ENCODE measurements at places on chromosomes 1 and 21.

DNA sequence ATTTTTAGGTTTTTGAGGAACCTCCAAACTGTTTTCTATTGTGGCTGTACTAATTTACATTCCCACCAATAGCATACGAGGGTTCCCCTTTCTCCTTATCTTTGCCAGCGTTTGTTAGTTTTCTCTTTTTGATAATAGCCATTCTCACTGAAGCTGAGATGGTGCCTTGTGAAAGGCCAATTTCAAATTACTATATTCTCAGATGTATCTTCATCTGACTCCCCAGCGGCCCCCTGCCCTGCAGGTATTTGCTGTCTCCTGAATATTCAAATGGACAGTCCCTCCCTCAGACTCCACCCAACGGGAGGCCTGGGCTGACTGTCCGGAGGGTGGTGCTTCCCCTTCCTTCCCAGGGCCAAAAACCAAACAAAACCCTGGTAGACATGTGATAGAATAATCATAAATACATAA, 33.5 kb upstream of the TARBP1 start:
- DNase-seq = no peak

- DNase-seq = no peak
Measured at GRCh38 chr1:151146072-151146411, 389 bp downstream of the SEMA6C start.

DNA sequence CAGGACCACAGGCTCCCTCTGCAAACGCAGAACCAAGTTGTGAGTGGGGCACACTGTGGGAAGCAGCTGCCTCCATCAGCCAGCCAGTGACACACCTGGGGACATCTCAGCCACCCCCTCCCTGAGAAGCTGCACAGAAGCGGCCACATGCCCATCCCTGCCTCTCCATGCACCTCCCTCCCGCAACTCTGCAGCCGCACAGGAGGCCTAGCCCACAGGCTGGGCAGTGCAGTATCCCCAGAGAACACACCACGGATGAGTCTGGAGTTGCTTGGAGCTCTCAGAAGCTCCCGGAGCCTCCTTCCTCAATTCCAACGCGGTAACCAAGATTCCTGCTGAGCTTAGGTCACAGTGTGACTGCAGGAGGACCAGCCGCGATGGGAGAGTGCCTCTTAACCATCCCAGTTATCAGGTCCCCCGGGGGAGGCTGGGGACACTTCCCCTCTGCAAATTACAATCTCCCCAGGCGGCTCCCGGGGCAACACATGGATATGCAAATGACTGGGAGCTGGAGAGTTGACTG, 1.2 kb upstream of the WNT3A start:
- DNase-seq = no peak

- peak; percentile 18 for DNase-seq
Measured at GRCh38 chr21:42084079-42084478, 13.0 kb downstream of the UMODL1 start.

GRCh38 chr1:199394856-199395255, 632.7 kb upstream of the NR5A2 start:
- no peak for DNase-seq

DNA sequence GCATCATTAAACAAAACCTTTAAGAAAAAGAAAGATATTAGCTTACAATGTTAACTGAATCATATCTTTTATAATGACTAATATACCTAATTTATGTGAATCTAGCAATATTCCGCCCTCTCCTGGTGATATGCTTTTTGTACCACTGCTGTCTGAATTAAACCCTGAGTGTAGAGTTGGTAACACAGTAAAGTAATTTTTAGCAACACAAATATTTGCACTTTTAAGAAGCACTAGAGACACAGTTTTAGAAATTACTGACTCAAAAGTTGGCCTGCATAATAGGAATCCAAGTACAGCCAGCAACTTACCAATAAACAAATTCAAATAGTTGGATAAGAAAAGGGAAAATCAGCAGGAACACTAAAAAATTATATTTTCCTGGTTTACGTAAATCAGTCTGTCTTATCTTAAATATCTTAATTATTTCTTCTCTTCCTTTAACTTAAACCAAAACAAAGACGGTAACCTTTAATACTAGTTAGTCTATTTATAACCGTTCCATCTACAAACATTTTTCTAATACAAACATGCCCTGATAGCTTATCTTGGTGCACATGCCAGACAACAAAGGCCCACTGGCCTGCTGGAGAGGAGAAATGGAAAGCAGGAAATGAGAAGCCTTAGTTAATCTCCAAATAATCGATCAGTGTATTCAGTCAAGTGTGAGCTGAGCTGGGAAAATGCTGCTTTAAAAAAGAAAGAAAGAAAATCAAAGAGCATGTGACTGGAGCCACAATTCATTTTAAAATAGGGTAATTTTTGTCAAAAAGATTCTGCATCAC, 246.0 kb downstream of the RERE start:
- no peak for DNase-seq

DNA sequence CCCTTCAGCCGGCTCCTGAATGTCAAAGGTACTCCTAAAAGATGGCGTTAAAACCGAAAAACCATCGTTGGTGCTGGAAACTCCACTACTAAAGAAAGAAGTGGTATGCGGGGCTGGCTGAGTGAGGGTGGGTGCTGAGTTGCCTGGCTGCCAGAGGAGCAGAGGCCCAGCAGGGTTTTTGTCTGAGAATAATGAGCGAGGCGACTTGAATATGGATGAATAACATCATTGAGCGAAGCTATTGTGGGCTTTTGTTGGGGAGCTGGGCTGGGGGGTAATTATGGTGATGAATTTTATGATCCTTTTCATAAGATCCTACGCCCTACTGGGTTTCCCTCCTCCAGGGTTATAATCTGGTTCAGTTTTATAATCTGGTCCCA, 2.0 kb downstream of the PDPN start:
- no peak for DNase-seq

GRCh38 chr1:153025797-153026196, 5.2 kb upstream of the SPRR1B start:
- no peak for DNase-seq

DNA sequence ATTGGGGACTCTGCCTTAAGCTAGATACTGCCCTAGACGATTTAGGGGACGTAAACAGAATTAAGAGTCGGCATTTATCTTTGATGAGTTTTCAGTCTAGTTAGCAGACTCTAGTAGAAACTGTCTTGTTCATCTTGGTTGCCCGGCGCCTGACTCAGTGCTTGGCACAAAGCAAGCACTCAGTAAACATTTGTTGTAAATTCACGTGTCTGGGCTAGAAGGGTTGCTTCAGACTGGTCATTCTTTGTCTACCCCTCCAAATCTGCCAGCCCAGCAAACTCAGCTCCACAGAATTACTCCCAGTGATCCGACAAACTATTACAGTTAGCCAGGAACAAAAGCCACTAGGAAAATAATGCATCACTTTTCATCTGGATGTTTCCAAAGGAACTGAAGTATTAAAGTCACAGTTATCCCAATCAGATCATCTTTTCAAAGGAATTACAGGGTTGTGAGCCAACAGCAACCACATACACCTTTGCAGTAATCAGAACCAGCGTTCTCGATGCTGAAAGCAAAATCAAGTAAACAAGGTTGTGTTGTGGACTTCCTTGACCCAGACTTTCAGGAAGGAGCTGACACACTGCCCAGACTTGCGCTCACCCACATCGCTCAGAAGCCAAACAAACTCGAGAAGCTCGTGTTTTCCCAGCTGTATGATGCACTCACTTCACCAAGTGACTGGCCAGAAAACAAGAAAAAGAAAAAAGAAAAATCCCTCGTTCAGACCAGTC, 66.5 kb upstream of the GADD45A start:
- DNase-seq = peak; percentile 66

GRCh38 chr1:245948786-245949185, 558.3 kb downstream of the SMYD3 start:
- DNase-seq = peak; percentile 43

DNA sequence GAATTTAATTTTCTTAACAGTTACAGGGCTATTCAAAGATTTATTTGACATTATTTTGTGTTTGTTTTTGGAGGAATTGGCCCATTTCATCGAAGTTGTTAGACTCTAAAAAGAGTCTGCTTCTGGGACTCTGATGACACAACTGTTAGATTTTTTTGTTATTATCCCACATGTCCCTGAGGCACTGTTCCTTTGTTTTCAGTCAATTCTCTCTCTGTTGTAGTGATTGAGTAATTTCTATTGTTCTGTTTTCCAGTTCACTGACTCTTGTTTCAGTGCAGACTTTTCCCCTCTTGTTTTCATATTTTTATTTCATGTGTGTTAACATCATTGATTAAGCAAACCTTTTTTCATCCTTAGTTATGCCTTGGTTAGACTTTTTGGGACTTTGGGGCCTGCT, 325.0 kb downstream of the ZNF326 start:
- no peak for DNase-seq
